ENCODE measurements at places on chromosomes 11 and 22. TPM values are rescaled to one million over a fixed set of nuclear protein-coding genes. Genes with fewer than 3 reads are reported as not detected.

DNA sequence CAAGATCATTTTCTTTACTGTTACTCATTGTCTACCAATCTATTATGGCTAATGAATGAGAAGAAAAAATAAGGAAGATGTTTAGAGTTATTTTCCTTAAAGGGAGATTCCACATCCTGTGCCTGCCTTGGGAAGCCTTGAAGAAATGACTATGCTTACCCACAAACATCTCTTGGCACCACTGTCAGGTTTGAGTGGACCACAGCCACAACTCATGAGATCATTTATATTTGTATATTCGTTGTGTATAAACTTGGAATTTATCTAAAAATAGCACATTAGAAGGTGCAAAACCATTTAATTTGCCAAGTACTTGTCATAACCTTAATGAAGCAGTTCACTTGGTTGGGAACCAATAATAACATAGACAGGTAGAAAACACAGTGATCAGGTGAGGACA, 740.8 kb downstream of the DLG2 start:
- DNase-seq = no peak

GRCh38 chr11:74949753-74950137, 679 bp downstream of the SPCS2 start:
- DNase-seq = no peak

The NELL1 gene
- not detected for total RNA-seq

GRCh38 chr11:65236194-65237059, 25.3 kb upstream of the POLA2 start:
- no peak for DNase-seq

GRCh38 chr22:22164541-22165272, 79.9 kb upstream of the VPREB1 start:
- DNase-seq = no peak

The QSER1 gene
- 12.3 TPM for total RNA-seq

DNA sequence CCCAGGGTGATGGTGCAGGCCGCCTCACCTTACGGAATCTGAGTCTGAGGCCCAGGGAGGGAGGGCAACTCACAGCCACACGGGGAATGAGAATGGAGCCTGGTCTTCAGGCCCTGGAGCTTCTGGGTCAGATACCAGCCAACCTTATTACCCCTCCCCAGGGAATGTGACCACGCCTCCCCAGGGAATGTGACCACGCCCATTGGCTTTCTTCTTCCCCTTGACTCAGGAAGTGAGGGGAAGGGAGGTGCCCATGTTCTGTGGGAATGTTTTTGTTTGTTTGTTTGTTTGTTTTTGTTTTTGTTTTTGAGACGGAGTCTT, 57.5 kb upstream of the RBFOX2 start:
- DNase-seq = no peak

GRCh38 chr11:498297-499181, 8.5 kb downstream of the RNH1 start:
- DNase-seq = no peak

DNA sequence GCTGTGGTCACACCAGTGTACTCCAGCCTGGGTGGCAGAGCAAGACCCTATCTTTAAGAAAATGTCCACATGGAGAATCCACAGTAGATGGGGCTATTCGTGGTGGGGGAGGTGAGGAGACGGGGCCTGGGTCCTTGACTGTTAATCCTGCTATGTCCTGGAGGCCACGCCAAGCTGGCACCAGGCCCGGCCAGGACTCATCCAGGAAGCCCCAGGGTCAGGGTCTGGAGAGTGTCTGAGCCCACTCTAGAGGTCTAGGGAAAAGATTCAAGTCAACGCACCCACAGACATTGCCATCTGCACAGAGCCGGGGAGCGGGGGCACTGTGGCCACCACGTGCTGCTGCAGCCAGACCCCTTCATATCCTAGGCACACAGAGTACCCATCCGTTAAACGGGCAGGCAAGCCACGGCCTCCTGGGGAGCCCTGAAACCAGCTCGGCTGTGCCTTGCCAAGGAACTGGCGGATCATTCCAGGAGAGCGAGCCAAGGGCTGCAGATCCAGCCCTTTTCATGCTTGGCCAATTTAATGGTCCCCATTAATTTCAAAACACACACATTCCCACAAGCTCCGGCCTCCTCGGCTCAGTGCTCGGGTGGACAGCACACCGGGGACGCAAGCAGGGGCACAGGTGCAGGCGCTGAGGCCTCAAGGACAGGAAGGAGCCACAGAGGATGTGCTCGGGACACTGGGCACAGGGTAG, 24.7 kb downstream of the MACROD1 start:
- no peak for DNase-seq

DNA sequence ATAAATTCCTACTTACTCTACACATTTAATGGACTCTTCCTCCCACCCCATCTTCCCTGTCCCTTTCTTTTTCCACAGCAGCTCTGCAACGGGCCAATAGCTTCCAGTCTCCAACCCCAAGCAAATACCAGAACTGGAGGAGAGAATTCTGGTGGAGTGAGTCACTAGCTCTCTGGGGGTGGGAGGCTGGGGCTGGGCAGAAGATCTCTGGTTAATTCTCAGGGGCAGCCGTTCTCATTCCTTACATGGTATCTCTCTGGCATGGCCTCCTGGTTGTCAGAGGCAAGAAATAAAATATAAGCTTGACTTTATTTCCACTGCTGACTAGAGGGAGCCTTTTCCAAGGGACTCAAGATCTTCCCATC, 90.4 kb upstream of the PARVA start:
- no peak for DNase-seq

- DNase-seq = no peak
These were observed 2.5 kb downstream of the KCTD17 start for GRCh38 chr22:37054056-37054395.

The CHEK1 gene
- 144 TPM for total RNA-seq

GRCh38 chr11:13222285-13222684, 55.3 kb upstream of the BMAL1 start:
- DNase-seq = no peak

GRCh38 chr11:820655-821511, 2.2 kb downstream of the PNPLA2 start:
- no peak for DNase-seq

- no peak for DNase-seq
These were observed 1014.1 kb downstream of the LRRC4C start for GRCh38 chr11:40445391-40445790.

The RIMBP3B gene
- 0.39 TPM for total RNA-seq

The BIK gene
- total RNA-seq = 4.0 TPM

- DNase-seq = no peak
These were observed 44.4 kb downstream of the FAT3 start for GRCh38 chr11:92269021-92269420.

GRCh38 chr11:66279092-66279734, 1.2 kb downstream of the CNIH2 start:
- no peak for DNase-seq

The RASSF10 gene
- not detected for total RNA-seq

DNA sequence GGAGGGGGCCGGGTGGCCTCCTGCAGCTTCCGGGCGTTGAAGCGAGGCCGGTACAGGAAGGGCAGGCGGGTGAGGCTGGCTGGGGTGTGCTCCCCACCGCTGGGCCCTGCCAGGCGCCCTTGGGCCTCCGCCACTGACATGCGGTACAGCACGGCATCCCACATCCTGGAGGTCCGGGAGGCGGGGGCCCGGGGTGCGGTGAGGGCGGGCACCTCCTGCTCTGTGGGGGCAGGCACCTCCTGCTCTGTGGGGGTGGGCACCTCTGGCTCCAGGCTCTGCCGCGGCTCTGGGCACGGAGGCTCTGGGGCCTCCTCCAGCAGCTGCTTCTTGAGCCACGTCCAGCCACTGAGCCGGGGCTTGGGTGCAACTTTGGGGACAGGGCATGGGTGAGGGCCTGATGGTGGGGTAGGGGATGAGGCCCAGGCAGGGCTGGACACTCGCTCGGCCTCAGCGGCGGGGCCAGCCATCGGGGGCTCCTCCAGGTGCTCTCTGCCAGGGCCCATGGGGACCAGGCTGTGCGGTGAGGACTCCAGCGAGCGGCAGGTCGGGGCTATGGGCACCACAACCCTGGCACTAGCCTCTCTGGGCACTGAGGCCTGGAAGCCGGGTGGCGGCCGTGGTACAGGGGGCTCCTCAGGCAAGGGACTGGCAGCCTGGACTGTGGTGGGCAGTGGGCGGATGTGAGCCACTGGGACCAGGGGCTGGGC, 2.3 kb downstream of the PRR33 start:
- DNase-seq = peak; percentile 68

- no peak for DNase-seq
These were observed 792 bp downstream of the RBMXL2 start for GRCh38 chr11:7089328-7090251.

The MIOX gene
- total RNA-seq = 0.31 TPM

DNA sequence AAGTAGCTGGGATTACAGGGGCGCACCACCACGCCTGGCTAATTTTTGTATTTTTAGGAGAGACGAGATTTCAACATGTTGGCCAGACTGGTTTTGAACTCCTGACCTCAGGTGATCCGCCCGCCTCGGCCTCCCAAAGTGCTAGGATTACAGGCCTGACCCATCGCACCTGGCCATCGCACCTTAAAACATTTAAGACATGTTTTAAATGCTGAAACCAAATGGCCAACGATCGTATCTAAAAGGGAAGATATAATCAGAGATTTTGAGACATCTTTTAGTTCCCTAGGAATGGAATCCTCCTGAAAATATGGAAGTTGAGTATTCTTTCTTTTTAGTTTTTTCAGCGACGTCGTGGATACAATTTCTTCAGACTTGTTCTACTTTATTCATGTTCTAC, 21.8 kb upstream of the APOBEC3A start:
- DNase-seq = no peak

GRCh38 chr11:78731027-78731426, 156.4 kb upstream of the NARS2 start:
- no peak for DNase-seq

- DNase-seq = no peak
These were observed 62.3 kb downstream of the IGLL5 start for GRCh38 chr22:22949953-22950352.

GRCh38 chr11:65355013-65355775, 643 bp downstream of the TIGD3 start:
- DNase-seq = peak; percentile 79

DNA sequence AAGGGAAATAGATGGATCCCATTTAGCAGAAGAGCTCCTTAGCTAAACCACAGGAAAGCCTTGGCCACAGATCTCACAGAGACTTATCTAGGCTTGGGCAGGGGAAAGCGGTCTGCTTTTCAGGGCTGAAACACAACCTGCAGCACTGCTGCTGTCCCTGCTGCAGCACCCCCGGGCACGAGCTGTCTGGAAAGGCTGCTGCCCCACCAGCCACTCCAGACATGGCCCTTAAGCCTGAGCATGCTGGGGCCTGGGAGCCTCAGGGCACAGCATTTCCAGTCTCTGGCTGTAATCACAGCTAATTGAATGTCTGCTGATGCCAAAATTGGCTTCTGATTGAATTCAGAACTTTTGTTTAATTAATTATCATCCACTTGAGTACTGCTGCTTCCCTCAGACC, 115.0 kb downstream of the TMPRSS5 start:
- no peak for DNase-seq

- no peak for DNase-seq
These were observed 41.0 kb downstream of the GLYATL1 start for GRCh38 chr11:58980159-58980843.
